ENCODE measurements at places on chromosomes 16 and 17.

- DNase-seq: no peak
Measured at GRCh38 chr16:4523686-4524085, 14.9 kb downstream of the CDIP1 start.

- DNase-seq: no peak
Measured at GRCh38 chr17:51957786-51958185, 200.7 kb downstream of the CA10 start.

DNA sequence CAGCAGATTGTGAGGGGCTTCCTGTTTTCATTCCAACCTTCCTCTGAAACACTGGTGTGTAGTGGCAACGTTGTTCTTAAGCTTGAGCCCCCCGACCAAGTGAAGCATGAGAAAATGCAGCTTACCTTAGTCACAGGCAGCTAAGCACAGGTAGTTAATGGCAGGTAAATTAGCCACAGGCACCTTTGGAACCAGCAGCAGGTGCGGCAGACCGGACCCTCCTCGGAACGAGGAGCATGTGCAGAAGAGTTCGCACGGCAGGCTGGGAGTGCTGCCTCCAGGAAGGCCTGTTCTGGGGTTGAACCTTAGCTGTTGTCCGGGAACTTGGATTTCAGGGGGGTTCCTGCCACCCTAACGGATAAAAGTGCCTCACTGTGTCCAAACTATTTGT lies 7.2 kb upstream of the IRF8 start:
- no peak for DNase-seq

DNA sequence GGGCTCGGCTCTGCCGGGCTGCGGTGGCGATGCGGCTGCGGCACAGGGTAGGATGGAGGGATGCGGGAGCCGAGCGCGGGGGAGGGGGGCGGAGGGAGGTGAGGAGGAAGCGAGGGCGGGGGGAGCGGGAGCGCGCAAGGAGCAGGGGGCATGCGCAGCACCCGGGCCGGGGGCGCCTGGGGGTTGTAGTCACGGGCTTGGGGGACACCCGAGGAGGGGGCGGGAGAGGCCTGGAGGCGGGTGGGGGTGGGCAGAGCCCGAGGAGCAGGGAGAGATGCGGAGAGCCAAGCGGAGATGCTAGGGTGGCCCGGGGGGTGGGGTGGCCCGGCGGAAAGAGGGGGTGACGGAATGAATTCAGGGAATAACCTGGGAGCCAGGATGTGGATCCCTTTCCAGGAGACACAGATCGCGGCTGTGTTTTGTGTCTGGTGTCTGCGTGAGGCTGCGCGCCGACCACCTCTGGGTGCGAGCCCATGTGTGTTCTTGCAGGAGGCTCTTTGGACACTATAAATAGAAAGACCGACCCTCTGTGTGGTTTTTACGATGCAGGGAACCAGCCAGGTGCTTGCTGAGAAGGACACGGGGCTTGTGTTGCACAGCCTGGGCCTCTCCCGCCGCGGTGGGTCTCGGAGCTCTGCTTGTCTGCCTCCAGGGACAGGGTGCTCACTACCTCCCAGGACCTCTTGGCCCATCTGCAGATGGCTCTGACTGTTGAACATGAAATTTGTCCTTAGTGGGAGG lies at the start of gene STX1B:
Gene STX1B, minus strand, starts transcription at position 54 of the 741 bp plus-strand sequence. CDS start 242 bp downstream, outside the sequence.
- DNase-seq: no peak

- no peak for DNase-seq
Measured at GRCh38 chr17:75819678-75820077, 24.5 kb downstream of the UNC13D start.

- no peak for DNase-seq
Measured at GRCh38 chr17:15343749-15344148, 2.4 kb upstream of the TEKT3 start.

DNA sequence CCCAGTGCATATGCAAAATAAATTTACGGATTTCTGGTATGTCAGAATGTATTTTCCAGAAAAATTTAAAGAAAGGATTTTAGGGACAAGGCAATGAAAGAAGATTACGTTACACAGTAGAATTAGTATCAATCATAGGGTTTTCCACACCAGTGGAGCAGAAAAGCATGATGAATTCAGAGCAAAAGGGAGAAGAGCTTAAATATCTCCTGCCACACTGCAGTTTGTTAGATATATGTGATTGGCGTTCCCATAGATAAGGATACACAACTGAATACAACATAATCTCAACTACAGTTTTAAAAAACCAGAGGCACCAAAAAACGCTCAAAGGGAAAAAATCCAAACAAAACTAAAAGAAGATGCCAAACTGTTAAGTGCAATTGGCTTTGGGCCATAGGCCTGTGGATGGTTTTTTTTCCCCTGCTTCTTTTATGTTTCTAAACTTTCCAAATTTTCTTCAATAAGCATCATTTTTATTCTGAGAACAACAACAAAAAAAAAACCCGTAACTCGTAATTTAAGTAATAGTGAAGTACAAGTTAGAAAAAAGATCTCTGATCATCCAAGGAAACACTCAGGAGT lies 22.3 kb downstream of the MARF1 start:
- no peak for DNase-seq

DNA sequence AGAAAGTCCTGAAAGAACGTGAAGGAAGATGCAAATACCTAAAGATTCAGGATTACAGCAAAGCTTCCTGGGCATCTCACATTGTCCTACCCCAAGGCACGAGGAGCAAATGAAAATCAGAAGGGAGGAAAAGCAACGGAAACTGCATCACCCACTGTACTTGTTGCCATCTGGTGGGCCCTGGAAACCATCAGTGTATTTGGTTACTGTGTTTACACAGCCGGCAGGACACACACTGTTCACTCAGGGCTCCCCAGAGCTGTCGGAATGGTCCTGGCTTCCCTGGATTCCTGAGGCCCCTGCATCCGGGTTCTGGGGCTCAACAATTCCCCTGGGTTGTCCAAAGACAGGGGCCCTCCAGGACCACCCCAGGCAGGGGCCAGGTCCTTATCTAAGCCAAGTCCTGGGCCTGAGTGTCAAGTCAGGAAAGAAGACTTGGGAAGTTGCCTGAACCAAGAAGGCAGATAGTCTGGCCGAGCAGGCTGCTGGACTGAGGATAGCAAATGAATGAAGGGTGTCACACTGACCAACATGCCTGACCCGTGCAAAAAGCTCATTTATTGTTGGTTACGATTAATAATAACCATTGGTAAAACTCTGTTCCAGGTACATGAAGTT lies 52.8 kb downstream of the SOX9 start:
- no peak for DNase-seq

GRCh38 chr17:57823469-57824401 lies 26.1 kb downstream of the MRPS23 start:
- no peak for DNase-seq

DNA sequence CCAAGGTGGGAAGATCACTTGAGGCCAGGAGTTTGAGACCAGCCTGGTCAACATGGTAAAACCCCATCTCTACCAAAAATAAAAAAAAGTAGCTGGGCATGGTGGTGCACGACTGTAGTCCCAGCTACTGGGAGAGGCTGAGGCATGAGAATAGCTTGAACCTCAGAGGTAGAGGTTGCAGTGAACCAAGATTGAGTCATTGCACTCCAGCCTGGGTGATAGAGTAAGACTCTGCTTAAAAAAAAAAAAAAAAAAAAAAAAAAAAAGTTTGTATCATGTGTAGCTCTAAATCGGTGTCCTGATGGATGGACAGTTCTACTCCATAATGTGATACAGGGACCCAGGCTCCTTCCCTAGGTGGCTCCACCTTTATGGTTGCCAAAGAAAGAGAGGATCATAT lies 497.1 kb upstream of the RBFOX1 start:
- DNase-seq: no peak

DNA sequence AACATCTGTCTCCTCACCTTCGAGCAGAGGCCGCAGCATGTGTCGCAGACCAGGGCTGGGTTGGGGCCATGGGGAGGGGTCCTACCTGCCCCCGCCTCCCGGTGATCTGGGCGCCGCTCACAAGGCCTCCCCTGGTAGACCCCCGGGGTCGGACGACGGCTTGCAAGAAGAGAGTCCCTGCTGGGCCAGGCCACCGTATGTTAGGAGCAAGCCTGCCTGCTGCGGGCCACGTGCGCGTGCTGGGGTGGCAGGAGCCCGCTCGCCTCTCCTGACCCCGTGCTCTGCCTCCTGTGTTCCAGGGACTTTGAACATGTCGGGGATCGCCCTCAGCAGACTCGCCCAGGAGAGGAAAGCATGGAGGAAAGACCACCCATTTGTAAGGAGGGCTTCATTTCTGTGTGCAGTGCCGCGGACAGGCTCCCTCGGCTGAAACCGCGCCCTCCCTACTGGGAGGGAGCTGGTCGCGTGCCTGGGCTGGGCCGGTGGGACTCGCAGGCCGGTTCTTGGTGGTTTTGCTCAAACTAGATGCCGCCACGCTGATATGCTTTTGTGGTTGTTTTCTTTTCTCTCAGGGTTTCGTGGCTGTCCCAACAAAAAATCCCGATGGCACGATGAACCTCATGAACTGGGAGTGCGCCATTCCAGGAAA lies 4.4 kb downstream of the UBE2I start:
- no peak for DNase-seq

All from non-pigmented ciliary epithelial cell (primary cell).